ENCODE measurements at places on chromosomes 4 and X.

DNA sequence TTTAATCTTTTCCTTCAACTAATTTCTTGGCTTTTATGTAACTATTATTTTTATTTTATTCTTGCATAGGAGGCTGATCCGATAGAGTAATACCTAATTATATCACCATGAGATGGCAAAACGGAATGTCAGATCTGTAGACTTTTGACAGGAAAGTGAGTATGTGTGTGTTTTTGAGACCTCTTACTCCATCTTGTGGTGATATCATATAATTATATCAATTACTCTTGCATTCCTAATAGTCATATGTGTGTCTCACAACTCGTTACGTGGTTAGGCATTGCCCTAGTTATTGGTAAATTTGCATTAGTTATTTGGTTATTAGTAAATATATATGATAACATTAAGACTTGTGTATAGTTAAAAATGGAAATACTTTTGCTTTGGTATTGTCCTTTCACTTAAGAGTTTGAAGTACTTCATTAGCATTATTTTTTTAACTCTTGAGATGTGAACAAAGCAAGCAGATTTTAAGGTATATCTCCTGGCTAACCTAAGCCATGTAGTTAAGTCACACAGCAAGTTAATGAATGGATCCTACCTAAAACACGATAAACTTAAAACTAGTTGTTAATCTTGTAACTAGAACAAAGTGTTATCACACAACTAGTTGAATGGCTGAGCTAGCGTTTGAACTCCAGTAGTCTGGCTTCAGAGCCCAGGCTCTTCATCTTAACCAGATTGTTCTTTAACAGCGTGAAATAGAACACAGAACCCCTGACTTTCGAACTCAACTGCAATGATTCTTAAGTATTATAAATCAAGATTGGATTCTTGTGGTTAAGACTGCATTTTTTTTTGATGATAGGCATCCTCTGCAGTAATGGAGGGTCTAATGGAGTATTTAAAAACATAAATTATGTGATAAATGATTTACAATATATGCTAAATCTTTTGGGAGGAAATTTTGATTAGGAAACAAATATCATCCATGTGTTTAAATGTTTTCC lies 67.1 kb downstream of the PGRMC2 start:
- no peak for DNase-seq

DNA sequence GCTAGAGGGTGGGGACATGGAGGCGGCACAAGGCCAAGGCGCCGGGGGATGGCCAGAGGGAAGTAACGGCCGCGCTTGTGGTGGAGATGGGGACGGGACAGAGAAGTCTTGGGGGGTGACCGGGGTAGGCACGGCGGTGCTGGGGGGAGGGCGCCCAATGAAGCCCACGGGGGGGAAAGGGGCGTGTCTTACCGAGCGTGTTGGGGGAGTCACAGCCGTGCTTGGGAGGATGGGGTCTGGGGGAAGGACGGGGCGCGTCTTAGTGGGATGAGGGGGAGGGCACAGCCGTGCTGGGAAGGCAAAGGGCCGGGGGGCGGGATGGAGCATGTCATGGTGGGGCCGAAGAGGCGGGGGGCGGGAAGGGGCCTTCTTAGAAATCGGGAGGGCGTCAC lies 952 bp downstream of the ARSD start:
- no peak for DNase-seq

DNA sequence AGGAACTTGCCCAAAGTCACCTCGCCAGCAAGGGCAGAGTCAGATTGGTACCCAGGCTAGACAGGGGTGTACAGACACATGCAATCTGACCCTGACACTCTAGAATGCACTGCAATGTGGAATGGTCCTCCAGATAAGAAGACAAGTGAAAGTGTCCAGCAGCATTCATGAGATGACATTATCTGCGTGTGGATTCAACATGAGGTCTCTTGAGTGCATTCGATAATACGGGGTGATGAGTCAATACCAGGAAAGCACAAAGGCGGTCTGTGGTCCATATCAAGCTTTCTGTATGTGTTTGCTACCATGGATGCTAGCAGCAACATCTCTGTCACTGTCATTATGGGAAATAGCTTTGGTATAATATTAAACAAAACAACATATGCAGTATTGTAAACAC lies 6.8 kb upstream of the XAGE3 start:
- no peak for DNase-seq

DNA sequence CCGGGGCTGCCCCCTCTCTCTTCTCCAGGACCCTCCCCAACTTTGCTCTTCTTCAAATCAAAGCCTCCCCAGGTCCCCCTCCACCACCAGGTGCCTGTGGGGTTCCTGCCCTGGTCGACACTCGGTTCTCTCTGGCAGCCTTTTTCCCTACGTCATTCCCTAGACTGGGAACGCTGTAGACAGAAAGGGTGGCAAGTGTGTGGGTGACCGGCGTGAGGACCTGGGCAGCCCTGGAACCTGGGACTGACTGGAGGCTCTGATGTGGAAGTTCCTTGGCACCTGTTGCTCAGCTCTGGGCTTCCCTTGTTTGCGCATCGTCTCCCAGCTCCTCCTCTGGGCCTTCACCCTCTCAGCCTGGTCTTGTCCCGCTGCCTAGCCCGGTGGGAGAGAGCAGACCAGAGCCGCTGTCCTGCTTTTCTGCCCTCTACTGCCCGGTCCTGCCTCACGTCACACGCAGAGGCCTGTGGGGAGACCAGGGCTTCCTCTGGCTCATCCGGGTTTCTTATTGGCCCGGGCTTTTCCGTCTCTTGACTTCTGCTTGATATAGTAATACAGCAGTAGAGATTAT lies 1.3 kb downstream of the TACC3 start:
- no peak for DNase-seq

DNA sequence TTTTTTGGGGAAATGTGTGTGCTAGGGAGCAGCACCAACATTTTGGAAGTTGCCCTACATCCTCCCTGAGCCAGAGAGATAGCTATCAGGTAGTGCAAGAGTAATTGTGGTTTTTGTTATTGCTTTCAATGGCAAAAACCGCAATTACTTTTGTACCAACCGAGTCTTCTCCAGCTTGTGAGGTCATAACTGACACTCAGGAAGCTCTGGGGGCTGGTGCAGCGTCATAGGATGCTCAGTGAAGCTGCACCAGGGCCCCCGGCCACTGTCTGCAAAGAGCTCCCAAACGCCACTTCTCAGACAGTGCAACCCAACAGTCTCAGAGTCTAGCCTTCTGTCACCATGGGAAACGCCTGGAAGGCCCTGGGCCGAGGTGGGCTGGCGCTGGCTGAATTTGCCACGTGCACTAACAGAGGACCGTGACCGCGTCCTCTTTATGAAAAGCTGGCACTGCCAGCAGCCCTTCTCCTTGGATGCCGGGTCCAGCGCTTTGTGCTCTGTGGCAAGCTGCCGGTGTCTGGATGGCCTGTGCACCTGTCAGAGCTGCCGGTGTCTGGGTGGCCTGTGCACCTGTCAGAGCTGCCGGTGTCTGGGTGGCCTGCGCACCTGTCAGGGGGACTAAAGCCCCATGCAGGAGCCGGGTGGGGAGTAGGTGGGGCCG lies 19.4 kb downstream of the SH3TC1 start:
- DNase-seq = no peak
